GM12864 (cell line): ENCODE measurements at places on chromosomes 16 and 17.

DNA sequence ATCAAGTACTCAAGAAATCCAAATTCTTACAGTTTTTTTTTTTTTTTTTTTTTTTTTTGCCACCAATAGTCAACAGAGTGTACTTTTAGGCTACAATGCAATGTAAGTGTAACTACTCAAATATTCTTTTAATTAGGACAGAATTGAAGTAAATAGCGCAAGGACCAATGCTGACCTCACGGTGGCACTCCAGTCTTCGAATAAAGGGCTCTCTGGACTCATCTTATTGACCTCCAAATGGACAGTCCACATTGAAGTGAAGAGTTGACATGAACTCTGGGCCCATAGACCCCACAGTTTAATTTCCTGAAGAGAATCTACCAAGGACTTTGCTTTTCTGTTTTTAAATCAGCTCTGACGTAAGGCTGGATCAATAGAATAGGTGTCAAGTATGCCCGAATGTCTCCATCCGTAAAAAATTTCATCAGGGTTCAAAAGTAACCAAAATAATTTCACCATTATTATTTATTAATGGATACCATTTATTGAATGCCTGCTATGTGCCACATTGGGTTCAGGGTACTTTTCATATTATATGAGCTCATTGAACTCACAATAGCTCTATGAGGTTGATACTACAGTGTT lies 7.3 kb upstream of the DDX52 start:
- DNase-seq: no peak

GRCh38 chr17:40317345-40317873 lies 8.4 kb downstream of the RARA start:
- DNase-seq: no peak

- DNase-seq: no peak
These were observed 5.2 kb downstream of the PECAM1 start for GRCh38 chr17:64385187-64386083.

- DNase-seq: no peak
These were observed 44.1 kb upstream of the STH start for GRCh38 chr17:45954914-45955313.

DNA sequence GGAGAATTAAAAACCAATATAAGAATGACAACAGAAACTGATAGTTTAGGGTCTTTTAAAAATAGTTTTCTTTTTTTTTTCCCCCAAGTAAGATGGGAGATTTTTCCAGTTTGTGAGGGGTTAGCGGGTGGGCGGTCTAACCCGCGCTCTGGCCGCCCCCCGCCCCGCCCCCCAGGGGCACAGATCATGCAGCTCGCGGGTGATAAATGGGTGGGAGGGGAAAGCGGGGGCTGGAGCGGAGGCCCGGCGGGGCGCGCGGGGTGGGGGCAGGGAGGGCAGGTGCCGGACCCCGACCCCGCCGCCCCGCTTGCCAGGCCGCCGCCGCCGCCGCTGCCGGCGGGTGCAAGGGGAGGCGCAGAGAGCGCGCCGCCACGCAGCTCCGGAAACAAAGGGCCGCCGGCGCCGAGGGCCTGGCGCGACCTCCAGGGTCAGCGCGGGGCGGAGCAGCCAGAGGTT lies 60.1 kb upstream of the GSE1 start:
- DNase-seq: no peak

DNA sequence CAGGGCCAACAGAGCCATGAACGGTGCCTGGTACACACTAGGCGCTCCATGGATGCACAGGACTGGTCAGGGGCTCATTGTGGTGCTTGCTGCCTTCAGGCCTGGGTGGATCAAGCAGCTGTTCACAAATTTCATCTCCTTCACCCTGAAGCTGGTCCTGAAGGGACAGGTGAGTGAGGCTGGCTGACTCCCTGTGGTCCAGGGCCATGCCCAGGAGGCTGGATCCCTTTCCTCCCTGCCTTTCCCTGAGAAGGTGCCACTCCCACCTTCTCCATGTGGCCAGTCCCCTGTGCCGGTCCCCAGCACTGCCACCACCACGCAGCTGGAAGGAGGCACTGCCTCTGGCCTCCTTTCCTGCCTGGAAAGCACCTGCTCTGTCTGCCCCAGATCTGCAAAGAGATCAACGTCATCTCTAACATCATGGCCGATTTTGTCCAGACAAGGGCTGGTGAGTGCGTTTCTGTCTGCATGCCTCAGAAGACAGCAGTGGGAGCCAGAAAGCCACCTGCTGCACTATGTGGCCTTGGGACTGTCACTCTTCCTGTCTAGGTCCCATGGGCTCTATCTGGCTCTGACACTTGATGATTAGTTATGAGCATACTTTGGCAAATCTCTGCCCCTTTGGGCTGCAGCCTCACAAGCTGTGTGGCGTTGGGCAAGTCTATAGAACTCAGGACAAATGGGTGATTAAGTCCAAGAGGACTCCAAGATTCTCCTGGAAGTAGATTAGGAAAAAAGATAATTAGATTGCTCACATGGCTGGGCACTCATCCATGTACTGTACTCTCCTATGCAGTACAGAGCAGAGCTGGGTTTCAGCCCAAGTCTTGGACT lies 9.4 kb downstream of the CETP start:
- DNase-seq: peak; percentile 47

GRCh38 chr16:72989579-72990551 lies 58.1 kb downstream of the ZFHX3 start:
- DNase-seq: no peak

- DNase-seq: no peak
These were observed 43.5 kb downstream of the ZDHHC7 start for GRCh38 chr16:84967828-84968227.

- DNase-seq: no peak
These were observed 81.0 kb downstream of the TMEM100 start for GRCh38 chr17:55641676-55642081.

DNA sequence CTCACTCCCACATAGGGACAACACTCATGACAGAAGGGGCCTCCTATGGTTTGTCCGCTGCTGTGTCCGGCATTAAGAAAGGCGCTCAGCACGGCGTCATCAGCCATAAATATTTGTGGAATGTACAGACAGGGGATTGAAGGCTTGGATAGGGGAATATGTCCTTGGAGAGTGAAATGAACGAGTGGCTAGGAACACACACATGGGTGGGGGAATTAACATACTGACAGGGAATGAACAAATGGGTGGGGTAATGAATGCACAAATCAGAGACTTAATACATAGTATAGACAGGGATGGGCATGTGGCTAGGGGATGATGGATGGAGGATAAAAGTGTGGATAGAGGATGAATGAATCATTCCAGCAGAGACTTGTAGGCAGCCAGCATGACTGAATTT lies 154.0 kb upstream of the HSBP1 start:
- DNase-seq: no peak

DNA sequence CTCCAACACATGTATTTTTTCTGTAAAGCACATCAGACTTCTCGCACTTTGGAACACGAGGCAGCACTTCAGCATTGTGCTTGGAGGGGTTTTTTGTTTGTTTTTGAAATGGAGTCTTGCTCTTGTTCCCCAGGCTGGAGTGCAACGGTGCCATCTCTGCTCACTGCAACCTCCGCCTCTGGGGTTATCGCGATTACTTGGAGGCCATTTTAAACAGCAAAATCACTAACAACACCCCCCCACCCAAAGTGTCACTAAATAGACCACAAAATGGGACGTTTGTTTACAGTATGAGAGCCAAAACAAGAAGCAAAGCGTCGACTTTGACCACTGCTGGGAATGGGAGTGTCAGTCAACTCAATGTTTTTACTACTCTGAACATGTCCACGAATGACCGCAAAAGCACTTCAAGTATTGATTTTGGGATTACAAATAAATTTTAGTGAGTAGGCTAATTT lies 9.0 kb upstream of the C16orf87 start:
- DNase-seq: no peak

GRCh38 chr17:5986644-5987043 lies 83.5 kb upstream of the WSCD1 start:
- no peak for DNase-seq

- peak; percentile 10 for DNase-seq
These were observed 190.7 kb downstream of the FOXL1 start for GRCh38 chr16:86768999-86769398.

DNA sequence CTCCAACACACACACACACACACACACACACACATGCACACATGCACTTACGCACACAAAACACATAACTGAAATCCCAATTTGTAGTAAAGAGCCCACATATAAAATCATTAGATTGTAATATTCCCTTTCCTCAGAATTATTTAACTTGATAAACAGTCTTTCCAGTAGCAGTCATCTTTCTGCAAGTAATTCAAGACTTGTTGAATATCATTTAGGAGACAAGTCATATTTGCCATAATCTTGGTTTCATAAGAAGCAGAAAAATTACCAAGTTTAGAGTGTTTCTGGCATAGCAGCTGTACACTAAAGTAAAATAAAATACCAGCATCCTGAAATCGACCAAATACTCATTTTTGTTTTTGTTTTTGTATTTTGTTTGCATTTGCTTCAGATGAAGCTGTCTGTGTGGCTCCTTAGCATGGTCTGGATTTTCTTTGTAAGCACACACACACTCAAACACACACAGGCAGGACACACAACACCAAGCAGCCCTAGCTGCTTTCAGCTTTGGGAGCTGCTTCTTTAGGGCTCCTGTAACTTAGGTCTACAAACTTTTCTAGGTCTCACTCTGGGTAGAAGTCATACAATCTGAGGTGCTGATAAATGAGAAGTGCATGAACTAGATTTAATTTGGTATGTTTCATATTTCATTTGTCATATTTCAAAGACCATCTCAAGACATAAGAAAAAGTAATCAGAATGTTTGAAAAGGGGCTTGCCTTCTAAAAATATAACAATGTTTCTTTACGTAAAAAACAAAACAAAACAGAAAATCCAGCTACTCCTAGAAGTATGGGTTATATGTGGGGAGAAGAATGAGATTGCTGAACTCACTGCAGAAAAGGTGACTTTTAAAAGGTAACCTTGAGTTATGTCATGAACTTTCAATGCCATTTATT lies 3.0 kb downstream of the SALL1 start:
- no peak for DNase-seq

- DNase-seq: no peak
These were observed 131.4 kb downstream of the WWOX start for GRCh38 chr16:78230832-78231231.

DNA sequence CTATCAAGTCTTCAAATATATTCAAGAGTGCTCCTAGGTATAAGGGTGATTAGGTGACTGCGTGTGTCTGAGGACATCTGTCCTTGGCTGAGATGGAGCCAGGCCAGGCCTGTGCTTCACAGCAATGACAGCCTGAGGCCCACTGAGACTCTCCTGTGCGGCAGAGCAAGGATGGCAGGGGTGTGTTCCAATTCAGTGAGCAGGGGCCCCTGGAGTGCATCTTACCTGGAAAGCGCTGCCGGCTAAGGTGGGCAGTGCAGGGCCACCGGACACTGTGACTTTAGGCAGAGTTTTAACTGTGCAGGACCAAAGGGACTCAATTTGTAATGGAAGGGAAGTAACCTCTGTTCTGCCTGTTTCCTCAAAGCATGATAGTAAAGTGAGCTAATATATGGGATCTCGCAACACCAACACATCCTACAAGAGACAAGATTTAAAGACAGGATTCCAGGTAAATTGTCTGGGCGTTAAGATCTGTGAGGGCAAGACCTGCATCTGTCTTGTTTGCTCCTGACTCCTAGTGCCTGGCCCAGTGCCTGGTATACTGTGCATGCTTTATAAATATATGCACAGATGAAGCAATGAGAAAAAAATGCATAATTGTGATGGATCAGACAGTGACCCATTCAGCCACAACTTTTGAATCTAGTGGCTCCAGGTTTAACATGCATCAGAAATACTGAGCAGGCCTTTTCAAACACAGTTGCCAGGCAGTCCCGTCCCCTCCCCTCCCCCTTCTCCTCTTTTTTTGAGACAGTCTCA lies 86.7 kb downstream of the MRC2 start:
- DNase-seq: no peak

DNA sequence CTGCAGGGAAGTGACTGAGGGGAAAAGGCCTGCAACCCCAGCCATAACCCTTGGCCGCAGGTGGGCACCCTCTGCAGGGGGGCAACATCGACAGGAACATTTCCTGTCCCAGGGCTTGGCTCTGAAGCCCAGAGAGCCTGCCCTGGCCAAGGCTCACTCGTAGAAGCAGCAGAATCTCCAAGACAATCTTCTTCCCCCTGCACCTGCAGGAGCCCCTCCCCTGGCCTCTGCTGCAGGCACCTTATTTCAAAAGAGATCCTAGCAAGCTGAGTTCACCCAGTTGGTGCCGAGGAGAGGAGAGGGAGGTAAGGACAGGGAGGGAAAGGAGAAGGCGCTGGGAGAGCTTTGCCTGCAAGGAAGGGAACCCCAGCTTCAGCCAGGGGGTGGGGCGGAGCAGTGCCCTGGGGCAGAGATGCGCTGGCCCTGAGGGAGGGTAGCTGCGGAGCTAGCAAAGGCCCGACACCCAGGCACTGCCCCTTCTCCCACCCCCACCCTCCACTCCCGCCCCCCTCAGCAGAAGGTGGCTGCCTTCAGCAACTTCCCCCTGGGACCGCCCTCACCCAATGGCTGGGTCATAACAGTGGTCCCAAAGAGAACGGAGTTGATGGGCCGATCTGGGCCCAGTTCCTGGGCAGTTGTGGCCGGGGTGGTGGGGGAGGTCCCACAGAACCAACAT lies 104.3 kb upstream of the TNRC6C start:
- no peak for DNase-seq

DNA sequence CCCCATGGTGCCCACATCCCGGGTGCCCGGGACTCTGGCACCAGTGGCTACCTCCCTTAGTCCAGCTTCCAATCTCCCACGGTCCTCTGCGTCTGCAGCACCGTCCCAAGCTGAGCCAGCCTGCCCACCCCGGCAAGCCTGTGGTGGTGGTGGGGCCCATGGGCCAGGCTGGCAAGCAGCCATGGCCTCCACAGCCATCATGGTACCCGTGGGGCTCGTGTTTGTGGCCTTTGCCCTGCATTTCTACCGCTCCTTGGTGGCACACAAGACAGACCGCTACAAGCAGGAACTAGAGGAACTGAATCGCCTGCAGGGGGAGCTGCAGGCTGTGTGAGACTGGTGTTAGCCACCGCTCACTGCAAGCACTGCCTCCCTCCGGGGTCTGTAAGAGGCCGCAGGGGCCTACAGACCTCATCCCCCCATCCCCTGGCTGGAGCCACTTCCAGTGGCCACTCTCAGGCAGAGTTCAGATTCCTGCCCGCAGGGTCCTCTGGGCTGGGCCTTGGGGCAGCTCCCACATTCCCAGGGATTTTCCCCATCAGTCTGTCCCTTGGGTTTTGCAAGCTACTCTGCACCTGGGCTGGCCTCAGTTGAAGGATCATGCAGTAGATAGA lies 3.9 kb upstream of the SETD1A start:
- peak; percentile 59 for DNase-seq

GRCh38 chr16:14528306-14528705 lies 101.8 kb downstream of the PARN start:
- no peak for DNase-seq

DNA sequence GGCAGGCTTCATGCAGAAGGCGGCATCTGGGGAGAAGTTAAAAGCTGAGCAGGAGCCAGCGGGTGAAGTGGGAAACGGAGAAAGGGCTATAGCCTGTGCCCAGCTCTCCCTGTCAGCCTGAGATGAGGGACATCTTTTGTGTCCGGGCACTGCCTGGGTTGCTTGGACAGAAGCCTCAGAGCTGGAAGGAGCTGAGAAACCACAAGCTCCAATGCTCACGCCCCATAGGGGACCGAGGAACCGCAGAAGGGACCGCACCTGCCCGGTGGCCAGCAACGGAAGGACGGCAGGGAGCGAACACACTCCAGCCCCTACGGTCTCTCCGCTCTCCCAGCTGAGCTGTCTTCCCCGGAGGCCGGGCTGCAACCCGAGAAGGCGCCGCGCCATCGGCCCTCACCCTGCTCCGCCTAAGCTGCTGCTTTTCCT lies 175.8 kb downstream of the NPIPB11 start:
- no peak for DNase-seq
